ENCODE measurements at places on chromosomes 13 and 19.
A peak's percentile ranks its signal among the peaks of the same experiment; 100 is the strongest.

DNA sequence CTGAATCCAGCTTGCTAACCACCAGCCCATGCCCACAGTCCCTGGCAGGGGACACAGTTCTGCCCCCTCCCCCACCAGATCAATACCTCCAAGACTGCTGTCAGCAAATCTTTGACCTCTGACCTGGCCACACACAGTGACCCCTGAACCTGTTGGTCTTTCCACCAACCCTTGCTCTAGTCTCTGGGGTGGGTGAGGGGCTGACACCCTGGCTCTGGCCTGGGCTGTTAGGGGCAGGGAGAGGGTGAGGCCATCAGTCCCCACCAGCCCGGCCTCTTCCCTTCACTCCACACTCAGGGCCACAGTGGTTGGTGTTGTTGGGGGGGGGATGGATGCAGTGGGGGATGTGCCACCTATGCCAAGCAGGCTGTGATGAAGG is 21.8 kb upstream of the SLC7A10 start:
- no peak for DNase-seq

DNA sequence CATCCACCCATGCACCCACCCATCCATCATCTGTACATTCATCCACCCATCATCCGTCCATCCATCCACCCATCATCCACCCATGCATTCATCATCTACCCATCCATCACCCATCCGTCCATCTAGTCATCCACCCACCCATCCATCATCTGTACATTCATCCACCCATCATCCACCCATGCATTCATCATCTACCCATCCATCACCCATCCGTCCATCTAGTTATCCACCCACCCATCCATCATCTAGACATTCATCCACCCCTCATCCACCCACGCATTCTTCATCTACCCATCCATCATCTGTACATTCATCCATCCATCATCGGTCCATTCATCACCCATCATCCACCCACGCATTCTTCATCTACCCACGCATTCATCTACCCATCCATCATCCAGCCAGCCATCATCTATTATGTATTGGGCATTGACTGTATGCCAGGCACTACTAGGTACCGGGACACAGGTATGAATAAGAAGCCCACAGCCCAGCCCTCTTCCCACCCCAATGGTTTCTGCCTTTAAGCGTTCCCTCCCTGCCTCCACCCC is 16.7 kb upstream of the GALP start:
- no peak for DNase-seq

DNA sequence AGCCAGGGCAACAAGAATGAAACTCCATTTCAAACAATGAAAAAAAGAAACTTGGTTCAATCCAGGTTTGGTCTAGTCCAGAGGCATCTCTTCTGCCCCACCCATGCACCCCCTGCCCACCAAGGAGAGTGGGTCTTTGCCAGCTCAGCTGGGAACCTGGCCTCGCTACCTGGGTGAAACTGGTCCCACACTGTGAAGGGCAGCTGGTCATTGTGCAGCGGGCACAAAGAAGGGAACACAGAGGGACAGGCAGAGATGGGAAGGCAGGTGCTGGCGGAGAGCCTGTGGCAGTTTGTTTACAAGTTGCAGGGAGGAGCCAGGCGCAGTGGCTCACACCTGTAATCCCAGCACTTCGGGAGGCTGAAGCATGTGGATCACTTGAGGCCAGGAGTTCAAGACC is 50.2 kb downstream of the CPAMD8 start:
- DNase-seq, result no peak

GRCh38 chr13:88104576-88104975 is 433.4 kb downstream of the SLITRK5 start:
- no peak for DNase-seq

- DNase-seq, result no peak
Measured at GRCh38 chr13:31591642-31592233, 147.6 kb upstream of the RXFP2 start.

GRCh38 chr19:29546583-29547190 is 20.9 kb downstream of the VSTM2B start:
- no peak for DNase-seq

- DNase-seq, result no peak
Measured at GRCh38 chr13:112134391-112135075, 67.6 kb downstream of the SOX1 start.

DNA sequence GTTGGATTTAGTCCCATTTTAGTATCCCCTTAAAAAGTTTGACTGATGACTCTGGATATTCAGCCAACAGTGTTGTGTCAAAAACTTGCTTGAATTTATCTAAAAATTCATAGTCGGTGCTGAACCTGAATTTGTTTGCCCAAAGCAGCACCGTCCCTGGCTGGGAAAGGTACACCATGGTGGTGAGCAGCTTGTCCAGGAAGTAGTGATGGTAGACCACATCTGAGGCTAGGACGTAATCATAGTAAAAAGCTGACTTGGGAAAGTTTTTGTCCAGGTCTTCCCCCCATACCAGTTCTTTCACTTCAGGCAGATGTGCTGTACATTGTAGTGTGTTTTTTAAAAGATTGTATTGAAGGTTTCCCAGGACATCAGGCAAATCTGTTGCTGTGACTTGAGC is 8.8 kb downstream of the METTL21C start:
- DNase-seq, result no peak

- DNase-seq, result no peak
Measured at GRCh38 chr13:113539176-113539575, 45.4 kb upstream of the TFDP1 start.

- peak; percentile 36 for DNase-seq
Measured at GRCh38 chr13:19782049-19782726, 557 bp downstream of the PSPC1 start.

DNA sequence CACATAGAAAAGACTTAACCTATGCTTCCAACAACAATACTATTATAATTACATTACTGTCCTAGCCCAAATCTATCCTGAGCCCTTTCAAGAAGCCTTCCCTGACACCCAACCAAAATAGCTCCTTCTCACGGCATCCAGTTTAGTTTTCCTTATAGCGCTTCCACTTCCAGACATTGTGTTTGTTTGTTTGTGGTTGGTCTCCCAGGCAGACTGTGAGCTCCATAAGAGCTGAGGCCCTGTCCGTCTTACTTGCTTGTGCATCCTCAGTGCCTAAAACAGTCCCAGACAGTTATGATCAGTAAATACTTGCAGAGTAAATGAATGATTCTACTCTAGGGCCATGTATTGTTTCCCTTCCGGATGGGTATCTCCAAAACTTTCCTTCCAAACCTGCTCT is 68.1 kb upstream of the STARD13 start:
- no peak for DNase-seq

DNA sequence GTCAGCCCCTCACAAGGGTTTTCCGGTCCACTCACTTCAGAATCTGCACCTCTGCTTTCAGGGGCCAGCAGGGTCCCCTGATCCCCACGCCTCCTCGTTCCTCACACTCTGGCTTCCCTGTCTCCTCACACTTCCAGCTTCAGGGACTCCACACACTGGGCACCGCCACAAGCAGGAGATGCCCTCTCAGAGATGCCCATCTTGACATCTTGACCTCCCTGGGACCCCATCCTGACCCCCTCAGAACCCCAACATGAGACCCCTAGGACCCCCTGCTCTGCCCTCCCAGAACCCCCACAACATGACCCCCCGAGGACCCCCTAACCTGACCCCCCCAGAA is 2.7 kb downstream of the MAP2K2 start:
- DNase-seq, result no peak

DNA sequence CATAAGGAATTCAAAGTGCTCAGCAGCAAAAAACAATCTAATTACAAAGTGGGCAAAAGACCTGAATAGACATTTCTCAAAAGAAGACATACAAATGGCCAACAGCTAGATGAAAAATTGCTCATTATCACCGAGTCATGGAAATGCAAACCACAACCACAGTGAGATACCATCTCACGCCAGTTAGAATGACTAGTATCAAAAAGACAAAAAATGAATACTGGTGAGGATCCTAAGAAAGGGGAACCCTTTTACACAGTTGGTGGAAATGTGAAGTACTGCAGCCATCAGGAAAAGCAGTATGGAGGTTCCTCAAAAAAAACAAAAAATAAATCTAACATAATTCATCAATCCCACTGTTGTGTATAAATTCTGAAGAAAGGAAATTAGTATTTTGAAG is 1206.1 kb downstream of the EFNB2 start:
- no peak for DNase-seq

DNA sequence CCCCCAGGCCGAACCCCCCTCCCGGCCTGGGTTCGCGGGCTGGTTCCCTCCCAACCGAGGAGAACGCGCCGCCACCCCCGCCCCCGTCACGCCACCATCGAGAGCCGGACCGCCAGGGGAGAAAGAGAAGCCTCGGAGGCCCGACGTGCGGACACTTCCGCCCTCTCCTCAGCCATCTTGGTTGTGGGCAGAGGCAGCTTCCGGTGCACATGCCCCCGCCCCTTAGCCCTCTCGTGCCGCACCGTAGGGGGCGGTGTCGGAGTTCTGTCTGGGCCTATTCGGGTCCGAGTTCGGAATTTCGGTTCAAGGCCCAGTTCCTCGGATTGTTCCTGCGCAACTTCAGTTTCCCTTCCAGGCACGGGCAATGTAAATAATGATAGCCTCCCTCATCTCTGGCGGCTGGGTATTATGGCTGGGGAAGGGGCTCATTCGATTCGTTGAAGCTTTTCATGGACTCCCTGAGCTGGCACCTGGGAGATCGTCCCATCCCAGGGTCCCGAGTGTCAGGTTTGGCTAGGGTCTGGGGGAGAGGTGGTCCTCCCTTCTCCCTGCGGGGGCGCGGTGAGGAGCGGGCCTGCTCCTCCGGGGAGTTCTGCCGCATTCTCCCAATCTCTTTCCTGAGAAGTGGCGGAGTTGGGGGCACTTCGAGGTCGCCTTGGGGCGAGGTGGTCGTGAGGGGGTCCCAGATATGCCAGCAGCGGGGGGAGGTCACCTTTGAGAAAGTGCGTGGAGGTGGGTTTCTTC is at the start of the genes IER2 and STX10:
Gene IER2, plus strand, starts transcription at position 225 of the 744 bp plus-strand sequence. CDS start 2,776 bp downstream, outside the sequence.
Gene STX10, minus strand, starts transcription at position 189 of the 744 bp plus-strand sequence. CDS start 202 bp downstream, outside the sequence.
- peak; percentile 93 for DNase-seq

DNA sequence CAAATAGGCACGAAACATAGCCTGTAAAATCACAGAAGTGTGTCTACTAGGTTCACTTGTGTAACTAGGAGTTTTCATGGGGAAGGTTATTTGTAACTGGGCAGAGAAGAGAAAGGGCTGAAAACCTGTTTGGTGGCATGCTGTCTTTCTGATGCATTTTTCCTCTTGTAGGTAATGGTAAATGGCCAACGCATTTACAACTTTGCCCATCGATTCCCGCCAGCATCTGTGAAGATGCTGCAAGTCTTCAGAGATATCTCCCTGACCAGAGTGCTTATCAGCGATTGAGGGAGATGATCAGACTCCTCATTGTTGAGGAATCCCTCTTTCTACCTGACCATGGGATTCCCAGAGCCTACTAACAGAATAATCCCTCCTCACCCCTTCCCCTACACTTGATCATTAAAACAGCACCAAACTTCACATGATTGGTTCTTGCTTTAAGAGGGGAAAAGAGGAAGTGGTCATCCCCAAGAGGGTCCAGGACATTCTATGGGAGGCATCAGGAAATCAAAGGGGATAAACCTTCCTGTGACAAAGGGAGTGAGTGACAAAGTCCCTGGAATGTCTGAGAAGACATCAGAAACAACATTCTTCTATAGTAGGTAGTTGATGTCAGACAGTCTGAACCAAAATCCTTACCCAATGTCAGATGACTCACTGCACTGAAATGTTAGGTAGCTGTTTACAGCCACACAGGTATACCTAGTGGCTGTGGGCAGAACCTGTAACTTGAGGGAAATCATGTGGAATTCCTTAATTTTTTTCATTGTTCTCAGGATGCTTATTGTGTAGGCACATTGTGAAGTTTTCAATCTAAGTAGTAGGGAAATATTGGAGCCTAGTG is 5.0 kb downstream of the LGALS14 start:
- DNase-seq, result no peak

GRCh38 chr13:24063281-24063877 is 97.1 kb upstream of the SPATA13 start:
- no peak for DNase-seq

GRCh38 chr13:77781808-77782207 is 84.3 kb downstream of the SLAIN1 start:
- no peak for DNase-seq

DNA sequence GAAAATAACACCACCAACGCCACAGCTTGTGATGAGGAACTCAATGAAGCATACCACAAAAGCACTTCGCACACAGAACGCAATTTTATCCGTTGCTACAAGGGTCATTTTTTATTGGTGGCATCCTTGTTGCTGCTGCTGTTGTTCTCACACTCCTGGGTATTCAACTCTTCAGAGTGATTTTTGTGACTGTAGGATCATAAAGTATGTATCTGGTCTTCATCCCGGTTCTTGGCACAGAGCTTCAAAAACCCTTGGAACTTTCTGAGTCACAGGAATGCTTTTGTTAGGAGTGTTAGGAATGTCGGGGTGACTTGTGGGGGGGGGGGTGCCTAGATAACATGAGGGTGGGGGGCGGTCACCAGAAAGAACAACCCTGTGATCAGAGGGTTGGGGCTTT is 108.4 kb downstream of the ZNF557 start:
- DNase-seq, result no peak

DNA sequence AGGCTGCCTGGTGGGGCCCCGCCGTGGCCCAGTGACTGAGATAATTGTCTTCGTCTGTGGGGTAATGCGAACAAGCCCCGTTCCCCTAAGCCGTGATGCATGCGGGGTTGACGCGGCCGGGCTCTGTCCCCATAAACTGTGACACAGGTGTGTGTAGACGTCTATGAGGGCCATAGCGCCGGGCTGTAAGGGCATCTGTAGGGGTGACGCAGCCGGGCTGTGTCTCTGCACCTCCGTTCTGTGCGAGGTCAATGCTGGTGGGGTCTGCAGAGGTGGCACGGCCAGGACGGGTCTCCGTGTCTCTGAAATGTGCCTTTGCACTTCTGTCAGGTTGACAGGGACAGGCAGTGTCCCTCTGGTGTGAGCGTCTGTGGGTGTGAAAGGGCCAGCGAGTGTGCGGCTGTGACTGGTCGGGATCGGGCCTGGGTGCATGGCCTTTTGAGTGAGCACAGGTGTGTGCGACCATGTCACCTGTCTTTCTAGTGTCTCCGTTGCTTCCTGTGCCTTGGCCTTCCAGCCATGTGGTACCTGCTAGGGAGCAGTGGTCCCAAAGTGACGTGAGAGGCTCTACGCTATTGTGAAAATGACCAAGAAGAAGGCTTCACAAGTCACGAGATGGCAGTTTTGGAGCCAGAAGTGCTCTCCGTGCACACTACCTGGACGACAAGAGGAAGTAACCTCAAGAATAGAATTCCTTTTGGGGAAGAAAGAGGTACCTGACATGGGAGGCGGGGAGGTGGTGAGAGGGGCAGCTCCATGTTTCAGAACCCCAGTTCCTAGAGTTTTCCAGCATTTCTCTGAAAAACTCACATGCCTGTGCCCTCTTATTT is 16.4 kb upstream of the ZNF331 start:
- no peak for DNase-seq

- no peak for DNase-seq
Measured at GRCh38 chr13:75946536-75947284, 310.6 kb downstream of the LMO7 start.

DNA sequence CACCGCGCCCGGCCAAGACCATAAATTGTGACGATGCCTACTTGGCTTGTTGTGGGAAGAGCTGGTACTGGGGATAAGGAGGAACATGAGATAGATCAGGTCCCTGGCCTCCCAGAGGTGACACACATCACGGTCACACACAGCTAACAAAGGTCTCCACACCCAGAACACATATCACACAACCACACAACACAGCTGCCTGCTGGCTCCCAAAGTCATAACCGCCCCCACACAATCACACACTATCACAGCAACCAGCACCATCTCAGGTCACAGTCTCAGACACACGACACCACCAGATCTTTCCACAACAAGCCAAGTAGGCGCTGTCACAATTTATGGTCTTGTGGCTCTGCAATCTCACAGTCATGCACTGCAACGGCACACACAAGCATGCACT is 5.7 kb downstream of the COL5A3 start:
- DNase-seq, result no peak
